AG09309 (cell line): ENCODE measurements at places on chromosomes 4 and X.

DNA sequence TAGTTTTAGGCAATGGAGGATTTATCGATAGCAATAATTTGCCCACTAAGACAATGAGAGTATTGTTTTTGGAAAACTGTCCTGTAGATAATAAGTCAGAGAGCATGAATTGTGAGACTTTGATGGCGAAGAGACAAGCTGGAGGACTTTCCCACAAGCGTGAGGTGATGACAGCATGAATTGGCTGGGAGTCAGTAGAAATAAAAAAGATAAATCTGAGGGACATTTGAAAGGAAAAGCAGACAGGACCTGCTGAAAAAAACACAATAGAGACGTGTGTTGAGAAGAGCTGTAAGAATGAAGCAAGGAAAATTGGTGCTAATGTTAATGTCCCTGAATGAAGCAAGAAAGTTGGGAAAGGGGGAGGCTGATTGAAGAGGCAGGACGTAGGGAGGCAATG, 233.5 kb downstream of the DCTD start:
- DNase-seq, result no peak

DNA sequence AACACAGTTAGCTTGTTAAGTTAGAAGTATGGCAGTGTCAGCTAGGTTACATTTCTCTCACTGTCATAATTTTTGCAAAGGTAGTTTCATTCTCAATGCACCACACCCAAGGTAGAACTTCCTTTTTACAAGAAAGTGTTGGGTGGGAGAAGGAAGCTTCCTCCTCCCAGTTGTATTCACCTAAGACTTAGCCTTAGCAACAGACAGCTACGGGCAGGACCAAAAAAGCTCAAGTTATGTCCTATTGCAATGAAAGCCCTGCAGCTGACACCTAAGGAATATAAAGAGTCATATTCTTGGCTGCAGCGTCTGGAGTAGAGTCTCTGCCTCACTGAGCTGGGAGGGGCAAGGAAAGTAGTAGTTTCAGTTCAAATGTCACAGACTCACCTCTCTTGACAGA, 25.1 kb upstream of the PRDM8 start:
- DNase-seq, result no peak

DNA sequence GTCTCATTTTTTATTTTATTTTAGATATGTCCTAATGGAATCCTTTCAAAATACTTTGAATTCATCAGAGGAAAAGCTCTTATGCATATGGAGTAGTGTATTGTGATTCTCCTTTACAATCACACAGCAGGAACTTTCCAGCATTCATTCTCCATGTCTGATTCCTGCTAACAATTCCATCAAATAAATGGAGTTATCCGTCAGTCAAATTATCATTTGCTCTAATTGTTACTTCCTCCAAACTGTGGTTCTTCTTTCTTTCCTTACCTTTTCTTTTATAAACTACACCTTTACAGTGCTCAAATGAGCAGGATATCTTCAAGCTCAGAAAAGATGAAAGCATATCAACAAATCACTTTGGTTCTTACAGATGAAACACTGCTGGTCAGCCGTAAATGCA, 80.4 kb downstream of the EPHA5 start:
- DNase-seq, result no peak

GRCh38 chrX:48490661-48491060, 14.7 kb downstream of the FTSJ1 start:
- no peak for DNase-seq

GRCh38 chrX:135383249-135383648, 38.5 kb upstream of the SMIM10L2A start:
- no peak for DNase-seq

- DNase-seq, result no peak
These were observed 107.4 kb upstream of the NOCT start for GRCh38 chr4:138908134-138908533.

GRCh38 chrX:23012162-23012561, 12.4 kb downstream of the DDX53 start:
- DNase-seq, result no peak

DNA sequence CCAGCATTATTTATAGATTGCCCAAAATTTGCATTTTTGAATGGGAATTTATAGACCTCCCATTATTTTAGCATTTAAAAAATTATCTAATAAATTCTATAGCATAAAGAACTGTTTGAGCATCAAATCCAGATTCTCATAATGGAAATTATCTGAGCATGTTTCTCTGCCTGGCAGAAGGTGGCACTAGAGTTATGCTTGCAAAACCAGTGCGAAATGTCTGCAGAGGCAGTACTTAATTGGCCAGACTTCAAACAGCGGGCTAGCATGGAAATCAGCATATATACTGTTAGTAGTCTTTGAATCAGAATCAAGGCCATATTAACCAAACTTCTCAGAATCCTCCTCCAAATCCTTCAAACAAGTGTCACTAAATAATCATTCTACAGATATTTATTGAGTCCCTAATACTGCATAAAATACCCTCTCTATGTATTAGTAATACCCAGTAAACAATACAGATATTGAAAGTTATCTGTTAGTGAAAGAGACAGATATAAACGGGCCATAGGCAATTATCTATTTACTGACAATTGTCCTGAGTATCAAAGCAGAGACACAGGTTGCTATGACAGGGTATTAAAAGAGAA, 78.7 kb upstream of the DCLK2 start:
- DNase-seq, result peak; percentile 66

DNA sequence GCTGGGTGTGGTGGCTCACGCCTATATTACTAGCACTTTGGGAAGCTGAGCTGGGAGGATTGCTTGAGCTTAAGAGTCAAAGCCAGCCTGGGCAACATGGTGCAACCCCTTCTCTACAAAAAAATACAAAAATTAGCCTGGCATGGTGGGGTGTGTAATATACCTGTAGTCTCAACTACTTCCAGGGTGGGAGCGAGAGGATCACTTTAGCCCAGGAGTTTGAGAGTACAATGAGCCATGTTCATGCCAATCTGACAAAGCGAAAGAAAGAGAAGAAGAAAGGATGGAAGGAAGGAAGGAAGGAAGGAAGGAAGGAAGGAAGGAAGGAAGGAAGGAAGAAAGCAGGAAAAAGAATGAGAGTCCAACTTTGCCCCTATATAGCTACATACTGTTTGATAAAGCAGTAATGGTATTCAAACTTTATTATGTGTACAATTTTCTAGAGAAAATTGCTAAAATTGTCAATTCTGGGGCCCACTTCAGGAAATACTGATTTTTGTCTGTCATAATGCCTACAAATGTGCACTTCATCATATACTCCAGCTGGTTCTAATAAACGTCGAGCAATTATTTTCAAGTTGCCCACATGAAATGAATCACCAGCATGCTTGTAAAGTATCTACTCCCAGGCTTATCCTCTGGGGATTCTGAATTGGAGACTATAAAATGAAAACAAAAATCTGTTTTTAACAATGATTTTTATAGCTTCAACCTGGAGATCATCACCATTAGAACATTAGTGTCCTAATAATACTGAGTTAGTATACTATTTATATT, 132.3 kb downstream of the NDST4 start:
- DNase-seq, result no peak

GRCh38 chrX:29155286-29155685, 568.0 kb downstream of the IL1RAPL1 start:
- no peak for DNase-seq

DNA sequence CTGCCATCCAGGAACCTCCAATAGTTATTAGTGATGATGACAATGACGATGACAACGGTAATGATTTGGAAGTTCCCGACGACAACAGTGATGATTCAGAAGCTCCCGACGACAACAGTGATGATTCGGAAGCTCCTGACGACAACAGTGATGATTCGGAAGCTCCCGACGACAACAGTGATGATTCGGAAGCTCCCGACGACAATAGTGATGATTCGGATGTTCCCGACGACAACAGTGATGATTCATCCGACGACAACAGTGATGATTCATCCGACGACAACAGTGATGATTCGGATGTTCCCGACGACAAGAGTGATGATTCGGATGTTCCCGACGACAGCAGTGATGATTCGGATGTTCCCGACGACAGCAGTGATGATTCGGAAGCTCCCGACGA, 14.7 kb downstream of the CXCR3 start:
- no peak for DNase-seq

DNA sequence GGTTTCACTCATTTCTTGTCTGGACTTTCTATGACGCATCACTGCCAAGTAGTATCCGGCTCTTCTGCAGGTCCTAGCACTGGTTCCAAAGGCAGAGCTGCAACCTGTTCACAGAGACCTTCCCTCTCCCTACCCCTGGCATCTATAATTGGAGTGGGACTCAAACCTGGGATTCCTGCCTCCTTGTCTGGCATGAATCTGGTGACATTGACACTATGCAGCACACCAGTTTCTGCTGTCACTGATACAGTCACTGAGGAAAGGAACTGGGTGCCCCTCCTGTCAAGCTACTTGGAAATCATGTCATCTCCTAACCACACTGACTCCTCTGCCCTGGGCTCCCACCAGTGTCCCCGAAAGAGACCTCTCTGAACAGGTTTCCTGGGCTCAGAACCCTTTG, 33.1 kb upstream of the EFNB1 start:
- no peak for DNase-seq
